A549 treated with dexamethasone at 1 μM for 4 hours (cell line): ENCODE measurements at places on chromosomes 4 and X. TPM values are rescaled to one million over a fixed set of nuclear protein-coding genes. Genes with fewer than 3 reads are reported as not detected.

Gene ATP2B3
- total RNA-seq = 0.07 to 0.15 TPM (median 0.13 TPM) in 5 replicates

Gene KLHL4
- total RNA-seq = 5.2 to 7.7 TPM (median 7.0 TPM) in 5 replicates

Gene LGI2
- 0.07 to 0.39 TPM (median 0.11 TPM) in 5 replicates for total RNA-seq

Gene EGF
- total RNA-seq = 0.13 to 0.48 TPM (median 0.24 TPM) in 5 replicates

Gene TASL
- not detected in 5 replicates for total RNA-seq

Gene CD38
- 8.9 to 17.6 TPM (median 14.4 TPM) in 5 replicates for total RNA-seq

Gene BEND2
- total RNA-seq = not detected in 5 replicates
